ENCODE measurements at places on chromosomes 3 and 15.

GRCh38 chr3:173938159-173938558 lies 540.6 kb downstream of the NLGN1 start:
- no peak for DNase-seq

- DNase-seq, result no peak
Observed at GRCh38 chr3:128603811-128604775, 46.5 kb downstream of the RPN1 start.

DNA sequence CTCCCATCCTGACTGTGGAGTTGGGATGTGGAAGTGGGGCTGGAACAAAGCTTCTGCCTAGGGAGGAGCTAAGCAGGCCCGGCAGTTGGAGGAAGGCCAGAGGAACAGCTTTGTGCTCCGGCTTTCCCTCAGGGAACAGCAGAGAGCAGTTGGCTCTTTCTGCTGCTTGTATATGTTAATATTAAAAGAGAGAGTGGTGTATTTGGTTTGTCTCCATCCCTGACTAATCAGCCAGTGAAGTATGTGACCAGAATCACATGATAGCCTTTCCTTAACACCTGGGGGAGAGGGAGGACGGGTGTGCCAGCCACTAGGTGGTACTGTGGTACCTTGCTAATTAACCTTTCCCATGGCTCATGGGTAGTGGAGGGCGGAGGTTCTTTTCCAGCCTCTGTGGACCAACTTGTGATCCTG lies 10.0 kb downstream of the EIF2B5 start:
- DNase-seq, result no peak

- no peak for DNase-seq
Observed at GRCh38 chr3:186627852-186628414, 12.3 kb upstream of the FETUB start.
